ENCODE measurements at places on chromosomes 4 and X.

DNA sequence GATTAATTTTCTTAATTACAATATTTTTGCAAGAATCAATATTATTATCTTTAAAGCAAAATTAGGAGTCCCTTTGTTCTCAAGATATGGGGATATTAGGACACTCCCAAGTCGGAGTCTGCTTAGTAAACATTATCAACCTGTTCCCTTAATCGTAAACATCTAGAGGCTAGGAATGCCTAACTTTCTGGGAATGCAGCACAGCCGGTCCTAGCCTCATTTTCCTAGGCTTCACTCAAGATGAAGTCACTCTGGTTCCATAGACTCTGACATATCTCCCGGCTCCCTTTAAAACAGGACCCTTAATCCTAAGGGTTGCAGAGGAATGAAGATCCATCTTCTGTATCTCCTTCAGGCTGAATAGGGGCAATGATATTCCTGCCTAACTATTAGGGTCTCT is 367.6 kb downstream of the GPM6A start:
- no peak for DNase-seq

- no peak for DNase-seq
Observed at GRCh38 chrX:150887906-150888465, 10.5 kb downstream of the CD99L2 start.

GRCh38 chr4:113288696-113289095 is 239.2 kb downstream of the ANK2 start:
- DNase-seq = no peak

DNA sequence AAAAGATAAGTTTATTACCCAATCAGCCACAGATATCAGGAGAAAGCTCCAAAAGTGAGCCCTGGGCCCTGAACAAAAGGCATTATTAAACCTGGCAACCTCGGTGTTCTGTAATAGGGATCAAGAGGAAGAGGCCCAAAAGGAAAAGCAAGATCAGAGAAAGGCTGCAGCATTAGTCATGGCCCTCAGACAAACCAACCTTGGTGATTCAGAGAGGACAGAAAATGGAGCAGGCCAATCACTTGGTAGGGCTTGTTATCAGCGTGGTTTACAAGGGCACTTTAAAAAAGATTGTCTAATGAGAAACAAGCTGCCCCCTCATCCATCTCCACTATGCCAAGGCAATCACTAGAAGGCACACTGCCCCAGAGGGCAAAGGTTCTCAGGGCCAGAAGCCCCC is 75.7 kb downstream of the AGTR2 start:
- DNase-seq = no peak

GRCh38 chr4:98608356-98608755 is 50.1 kb downstream of the TSPAN5 start:
- no peak for DNase-seq

- DNase-seq = no peak
Observed at GRCh38 chr4:52116641-52117040, 65.5 kb downstream of the SPATA18 start.

DNA sequence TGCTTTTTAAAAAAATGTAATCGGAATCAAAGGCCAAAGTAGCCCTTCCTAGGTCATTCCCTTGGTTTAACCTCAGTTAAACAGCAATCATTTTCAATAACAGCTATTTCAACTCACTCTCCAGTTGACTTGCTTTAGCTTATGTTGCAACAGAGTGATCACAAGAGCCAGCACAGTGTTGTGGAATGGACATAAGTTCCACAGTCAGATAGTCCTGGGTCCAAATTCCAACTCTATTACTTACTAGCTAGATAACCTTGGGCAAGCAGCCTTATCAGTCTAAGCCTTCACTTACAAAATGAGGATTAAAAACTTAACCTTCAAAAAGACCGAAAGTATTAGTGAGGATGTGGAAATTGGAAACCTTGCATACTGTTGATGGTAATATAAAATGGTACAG is 9.2 kb upstream of the GPC3 start:
- no peak for DNase-seq

GRCh38 chrX:40004921-40005291 is 92.9 kb downstream of the BCOR start:
- DNase-seq = no peak

GRCh38 chrX:22746081-22746480 is 253.7 kb upstream of the DDX53 start:
- DNase-seq = no peak

DNA sequence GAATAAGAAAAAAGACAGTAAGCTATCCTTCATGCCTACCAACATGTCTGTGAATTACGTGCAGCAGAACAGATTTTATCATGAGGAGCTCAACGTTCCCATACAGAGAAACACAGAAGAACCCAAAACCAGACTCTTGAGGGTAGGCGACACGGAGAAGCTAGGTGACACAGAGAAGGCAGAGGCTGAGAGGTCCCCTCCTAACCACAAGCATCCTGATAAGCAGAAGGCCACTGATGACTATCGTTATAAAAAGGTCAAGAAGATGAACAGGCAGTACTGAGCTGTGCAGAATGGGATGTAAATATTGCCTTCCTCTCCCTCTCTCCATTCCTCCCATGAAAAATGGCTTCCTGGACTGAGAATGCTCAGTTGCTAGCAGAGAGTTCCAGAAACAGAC is 350.2 kb upstream of the BOD1L1 start:
- DNase-seq = no peak

GRCh38 chr4:80197601-80198440 is 518 bp downstream of the PRDM8 start:
- DNase-seq = peak; percentile 64

- DNase-seq = no peak
Observed at GRCh38 chr4:966266-967112, 6.9 kb downstream of the DGKQ start.

DNA sequence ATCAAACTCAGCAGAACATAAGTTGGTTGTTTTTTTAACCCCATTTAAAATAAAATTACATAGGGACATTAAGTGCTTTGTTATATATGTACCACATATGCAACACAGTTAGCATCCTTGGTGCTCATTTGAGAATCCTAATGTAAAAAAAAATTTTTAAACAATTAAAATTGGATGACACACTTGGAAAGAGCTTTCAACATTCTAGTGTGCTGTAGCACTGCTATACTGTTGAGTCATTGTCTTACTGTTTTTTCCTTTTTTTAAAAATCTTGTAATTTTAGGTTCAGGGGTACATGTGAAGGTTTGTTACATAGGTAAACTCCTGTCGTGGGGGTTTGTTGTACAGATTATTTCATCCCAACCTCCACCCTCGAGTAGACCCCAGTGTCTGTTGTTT is 12.8 kb downstream of the THAP9 start:
- DNase-seq = no peak

DNA sequence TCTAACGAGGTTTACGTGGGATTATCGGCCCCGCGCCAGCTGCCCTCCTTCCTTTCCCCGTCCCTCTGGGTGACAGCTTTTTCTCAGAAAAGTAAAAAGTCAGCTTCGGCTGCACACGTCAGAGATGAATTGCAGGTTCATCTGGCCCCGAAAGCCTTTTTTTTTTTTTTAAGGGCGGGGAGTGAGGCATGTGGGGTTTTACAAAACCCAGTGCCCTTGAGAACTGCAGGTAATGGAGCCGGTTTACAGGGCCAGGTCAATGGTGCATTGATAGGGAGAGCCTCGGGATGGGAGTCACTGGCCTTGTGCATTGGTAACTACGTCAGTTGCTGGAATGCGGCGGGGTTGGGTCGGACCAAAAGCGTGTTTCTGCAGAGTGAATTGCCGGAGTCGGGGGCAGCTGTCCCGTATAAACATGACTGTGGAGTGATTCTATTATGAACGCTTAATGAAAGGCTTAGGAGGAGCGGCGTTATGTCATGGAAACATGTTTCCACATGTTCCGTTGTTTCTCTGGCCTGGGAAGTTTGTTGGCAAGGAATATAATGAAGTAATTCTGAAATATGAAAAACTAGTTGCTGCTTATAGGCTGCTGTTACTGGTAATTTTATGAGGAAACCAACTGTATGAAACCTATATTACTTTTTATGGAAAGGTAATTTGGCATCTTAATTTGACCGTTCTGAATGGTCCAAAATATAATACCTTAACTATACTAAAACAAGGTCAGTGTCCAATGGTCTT is 1.1 kb downstream of the HSPA4L start:
- DNase-seq = peak; percentile 71

- no peak for DNase-seq
Observed at GRCh38 chr4:167785523-167785922, 306.8 kb upstream of the ANXA10 start.

DNA sequence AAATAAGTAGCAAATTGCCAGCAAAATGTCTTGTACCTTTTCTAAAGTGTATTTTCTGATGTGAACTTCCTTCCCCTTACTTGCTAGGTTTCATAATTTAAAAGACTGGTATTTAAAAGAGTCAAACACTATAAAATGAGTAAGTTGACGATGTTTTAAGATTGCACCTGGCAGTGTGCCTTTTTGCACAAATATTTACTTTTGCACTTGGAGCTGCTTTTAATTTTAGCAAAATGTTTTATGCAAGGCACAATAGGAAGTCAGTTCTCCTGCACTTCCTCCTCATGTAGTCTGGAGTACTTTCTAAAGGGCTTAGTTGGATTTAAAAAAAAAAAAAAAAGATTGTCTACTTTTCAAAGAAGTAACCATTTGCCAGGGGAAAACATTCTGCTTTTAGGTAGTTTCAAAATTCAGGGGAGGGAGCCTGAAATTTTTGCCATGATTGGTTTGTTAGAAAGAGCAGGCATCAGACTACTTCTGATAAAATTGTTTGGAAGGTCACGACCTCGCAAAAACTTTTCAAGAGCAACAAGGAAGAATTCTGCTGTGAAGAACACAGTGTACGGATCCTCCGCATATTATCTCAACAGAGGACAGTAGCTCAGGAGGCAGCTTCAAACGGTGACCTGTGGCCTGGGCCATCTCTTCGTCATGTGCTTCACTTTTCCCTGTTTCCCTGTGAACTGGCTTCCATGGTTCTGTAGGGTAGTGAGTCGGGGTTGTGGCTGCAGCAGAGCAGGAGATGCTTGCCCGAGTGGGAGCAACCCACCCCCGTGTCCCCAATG is 66.1 kb downstream of the CDS1 start:
- DNase-seq = peak; percentile 58

DNA sequence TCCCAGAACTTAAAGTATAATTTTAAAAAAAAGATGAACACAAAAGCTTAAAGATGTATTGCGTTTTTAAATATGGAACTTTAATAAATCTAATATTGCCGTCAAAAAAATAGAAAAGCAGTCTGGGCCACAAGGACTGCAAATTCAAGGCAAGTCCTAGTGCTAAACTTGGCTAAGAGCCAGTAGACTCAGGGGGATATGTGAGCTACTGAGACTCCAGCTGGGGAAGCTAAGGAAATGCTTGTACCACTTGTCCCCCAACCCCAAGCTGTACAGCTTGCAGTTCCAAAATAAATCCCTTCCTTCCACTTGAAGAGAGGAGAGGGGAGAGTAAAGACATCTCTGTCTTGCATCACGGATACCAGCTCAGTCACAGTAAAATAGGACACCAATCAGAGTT is 290.8 kb upstream of the FGF13 start:
- DNase-seq = no peak

GRCh38 chr4:41197996-41198395 is 16.3 kb downstream of the APBB2 start:
- no peak for DNase-seq

- DNase-seq = no peak
Observed at GRCh38 chr4:153646978-153647377, 37.1 kb upstream of the TLR2 start.

DNA sequence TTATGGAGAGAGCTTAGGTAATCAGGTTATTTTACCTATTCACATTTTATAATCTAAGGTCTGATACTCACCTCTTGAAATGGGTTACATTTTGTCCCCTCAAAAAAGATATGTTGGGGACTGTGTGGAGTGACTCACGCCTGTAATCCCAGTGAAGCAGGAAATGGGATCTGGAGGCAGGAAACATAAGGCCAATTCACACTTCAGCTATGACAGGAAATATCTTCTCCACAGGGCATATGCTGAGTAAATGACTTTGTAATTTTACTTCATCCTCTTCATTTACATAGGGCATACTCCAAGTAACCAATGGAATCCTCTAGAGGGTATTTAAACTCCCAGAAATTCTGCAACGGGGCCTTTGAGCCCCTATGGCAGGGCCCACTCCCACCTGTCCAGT is 54.8 kb upstream of the ZMAT1 start:
- DNase-seq = no peak

GRCh38 chrX:31747411-31747810 is 675.6 kb upstream of the FTHL17 start:
- DNase-seq = no peak

DNA sequence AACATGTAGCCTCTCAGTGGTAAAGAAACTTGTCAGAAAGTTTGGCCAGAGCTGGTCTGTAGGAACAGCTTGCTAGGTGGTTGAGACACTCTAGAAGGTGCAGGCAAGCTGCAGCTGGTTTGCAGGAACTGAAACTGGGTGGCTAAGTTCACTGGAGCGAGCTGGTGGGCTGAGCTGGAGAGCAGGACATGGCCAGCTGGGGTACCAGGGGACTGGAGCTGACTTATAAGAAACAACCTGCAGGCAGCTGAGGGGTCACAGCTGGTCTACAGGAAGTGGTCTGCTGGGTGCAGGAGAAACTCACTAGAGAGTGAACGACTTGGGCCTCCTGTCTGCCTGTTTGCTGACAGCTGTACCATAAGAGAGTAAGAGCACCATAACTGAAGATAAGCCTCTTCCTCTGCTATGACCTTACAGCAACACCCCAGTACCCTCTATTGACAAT is 157.1 kb upstream of the LNX1 start:
- no peak for DNase-seq

DNA sequence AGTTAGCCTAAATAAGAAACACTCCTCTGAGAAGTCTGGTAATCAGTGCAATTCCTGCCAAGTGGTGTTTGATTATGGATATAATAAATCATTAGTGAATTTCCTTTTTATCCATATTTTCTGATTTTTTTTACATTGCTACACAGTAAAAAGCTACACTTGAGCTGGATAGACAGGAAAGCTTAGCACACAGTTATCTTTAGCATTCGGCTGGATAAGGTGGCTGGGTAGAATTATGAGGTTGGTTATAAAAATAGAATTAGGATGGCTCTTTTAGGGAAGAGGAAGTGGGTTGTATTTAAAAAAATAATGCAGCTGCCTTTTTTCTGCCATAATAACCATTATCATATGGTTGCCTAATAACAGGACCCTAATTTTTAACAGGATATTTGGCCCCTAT is 460.6 kb downstream of the NAF1 start:
- no peak for DNase-seq

GRCh38 chr4:166657261-166657660 is 577.0 kb downstream of the SPOCK3 start:
- no peak for DNase-seq

DNA sequence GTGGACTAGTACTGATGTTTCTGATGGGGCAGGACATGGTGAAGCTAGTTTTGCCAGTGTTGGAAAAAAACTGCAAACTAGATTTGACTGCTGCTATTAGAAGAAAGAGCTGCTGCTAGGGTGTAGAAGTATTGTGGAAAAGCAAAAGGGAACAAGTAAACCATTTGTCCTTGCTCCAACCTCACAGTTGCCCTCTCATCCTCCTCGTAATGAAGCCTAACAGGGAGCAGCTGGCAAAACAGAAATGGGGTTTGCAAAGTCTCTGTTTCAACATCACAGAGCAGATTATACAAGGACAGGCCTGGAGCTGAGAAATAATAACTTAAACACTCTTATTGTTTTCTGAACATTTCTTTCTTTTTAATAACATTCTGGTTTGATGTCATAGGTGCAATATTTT is 346.2 kb downstream of the MAGEB5 start:
- DNase-seq = no peak

All from upper lobe of right lung (tissue), 1 donor.